ENCODE measurements at places on chromosomes 3 and 15. TPM values are rescaled to one million over a fixed set of nuclear protein-coding genes. Genes with fewer than 3 reads are reported as not detected.

Gene CLDN18
- polyA plus RNA-seq: 60.9 TPM

- peak; percentile 88 for DNase-seq
These were observed 226.6 kb upstream of the TLE3 start for GRCh38 chr15:70324001-70324974.

- no peak for DNase-seq
These were observed 84.1 kb downstream of the TP63 start for GRCh38 chr3:189714991-189715961.

GRCh38 chr3:8319935-8320634 is 181.5 kb upstream of the LMCD1 start:
- no peak for DNase-seq

DNA sequence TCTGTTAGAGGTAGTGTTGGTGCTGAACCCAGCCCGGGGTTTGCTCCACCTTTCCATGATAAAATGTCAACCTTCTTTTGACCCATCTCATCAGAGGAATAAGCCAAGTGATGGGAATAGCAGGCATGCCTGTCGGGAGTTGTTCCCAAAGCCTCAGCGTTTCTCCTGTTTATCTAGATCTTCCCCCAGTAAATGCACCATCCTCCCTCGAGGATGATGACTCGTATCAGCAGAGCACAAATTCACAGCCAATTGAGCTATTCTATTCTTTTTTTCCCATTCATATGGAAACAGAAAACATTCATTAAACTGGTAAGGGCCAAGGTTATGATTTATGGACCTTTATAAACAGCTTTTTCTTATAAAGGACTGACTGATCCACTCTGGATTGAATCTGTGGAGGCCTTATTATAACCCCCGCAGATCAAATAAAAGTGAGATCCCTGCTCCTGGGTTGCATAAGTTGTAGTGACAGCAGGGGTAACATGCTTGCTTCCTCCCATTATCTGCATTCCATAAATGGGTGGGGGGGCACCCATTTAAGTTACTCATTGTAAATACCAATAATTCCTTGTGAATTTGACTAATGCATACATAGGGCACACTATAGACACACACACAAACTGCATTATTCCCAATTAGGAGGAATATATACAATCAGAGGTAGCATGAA is 207.3 kb downstream of the PLCL2 start:
- no peak for DNase-seq

- no peak for DNase-seq
These were observed 25.4 kb upstream of the AVEN start for GRCh38 chr15:34064438-34064837.

- DNase-seq: peak; percentile 49
These were observed at the start of gene SQOR for GRCh38 chr15:45634432-45635190. Gene SQOR (plus strand): TSS chr15:45635029. CDS start chr15:45658924, 23,895 bp downstream.

DNA sequence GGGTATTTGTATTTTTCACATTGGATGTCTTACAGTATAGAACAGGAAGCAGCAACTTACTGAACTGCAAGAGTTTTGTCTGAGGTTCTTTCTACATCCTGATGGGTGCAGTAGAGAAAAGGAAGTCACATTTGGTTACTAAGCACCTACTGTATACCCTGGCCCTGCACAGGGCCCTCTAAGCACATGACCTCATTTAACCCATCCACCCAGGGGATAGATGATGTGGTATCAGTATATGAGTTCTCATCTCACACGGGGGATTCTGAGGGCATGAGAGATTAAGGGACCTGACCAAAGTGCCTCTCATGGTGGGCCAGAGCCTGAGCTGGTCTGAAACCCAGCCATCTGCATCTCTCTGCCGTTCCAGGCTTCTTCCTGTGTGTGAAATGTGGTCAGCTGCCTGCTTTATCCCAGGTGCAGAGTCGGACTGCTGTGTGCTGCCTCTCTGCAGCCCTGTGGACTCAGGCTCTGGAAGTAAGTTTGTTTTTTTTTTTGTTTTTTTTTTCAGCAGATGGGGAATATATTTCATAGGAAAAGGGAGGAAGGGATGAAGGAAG is 17.9 kb downstream of the SLC6A11 start:
- no peak for DNase-seq

GRCh38 chr15:26325495-26325894 is 447.4 kb downstream of the GABRB3 start:
- DNase-seq: no peak

GRCh38 chr3:188792793-188793192 is 379.0 kb upstream of the TPRG1 start:
- DNase-seq: no peak

- DNase-seq: no peak
These were observed 15.0 kb upstream of the ACAD9 start for GRCh38 chr3:128864351-128864811.

DNA sequence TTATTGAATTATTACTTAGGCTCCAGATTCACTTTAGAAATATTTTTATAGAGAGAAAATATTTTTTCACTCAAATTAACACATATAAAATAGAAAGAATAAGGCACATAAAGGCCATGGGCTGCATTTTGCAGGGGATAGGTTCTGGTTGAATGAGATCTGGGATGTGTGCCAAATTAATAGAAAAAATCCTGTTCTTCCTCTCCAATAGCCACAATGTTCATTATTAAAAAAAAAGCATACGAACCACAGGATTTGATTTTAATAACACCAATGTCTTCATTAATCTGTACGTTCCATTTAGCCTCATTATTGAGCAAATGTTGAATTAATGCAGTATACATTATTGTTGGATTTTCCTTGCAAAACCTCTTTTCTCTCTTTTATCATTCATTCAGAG is 622.8 kb upstream of the AGTR1 start:
- no peak for DNase-seq

DNA sequence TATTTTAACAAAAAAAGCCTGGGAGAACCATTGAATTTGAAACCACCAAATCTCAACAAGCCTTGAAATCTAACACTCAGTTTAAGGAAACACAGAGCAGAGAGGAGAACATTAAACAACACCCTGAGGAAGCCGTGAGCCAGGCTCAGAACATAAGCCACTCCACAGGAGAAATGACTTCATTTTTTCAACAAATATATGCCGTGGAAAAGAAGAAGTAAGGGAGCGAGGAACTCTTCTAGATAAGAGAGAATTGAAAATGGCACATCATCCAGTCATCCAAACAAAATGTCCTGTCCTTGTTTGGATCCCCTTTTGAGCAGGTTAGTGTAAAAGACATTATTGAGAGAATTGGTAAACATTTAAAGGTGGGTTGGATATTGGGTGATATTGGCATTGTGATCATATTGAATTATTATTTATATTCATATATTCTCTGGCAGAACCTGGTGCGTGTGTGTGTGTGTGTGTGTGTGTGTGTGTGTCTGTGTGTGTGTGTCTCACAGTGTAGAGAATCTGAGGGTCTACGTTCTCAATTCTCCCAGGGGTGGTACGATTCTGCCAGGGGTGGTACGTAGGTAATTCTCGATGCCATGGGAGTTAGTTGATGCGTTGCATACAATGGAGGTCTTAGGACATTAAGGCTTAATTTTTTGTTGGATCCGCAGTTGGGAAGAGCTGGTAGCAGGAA is 94.4 kb downstream of the ST6GAL1 start:
- no peak for DNase-seq

DNA sequence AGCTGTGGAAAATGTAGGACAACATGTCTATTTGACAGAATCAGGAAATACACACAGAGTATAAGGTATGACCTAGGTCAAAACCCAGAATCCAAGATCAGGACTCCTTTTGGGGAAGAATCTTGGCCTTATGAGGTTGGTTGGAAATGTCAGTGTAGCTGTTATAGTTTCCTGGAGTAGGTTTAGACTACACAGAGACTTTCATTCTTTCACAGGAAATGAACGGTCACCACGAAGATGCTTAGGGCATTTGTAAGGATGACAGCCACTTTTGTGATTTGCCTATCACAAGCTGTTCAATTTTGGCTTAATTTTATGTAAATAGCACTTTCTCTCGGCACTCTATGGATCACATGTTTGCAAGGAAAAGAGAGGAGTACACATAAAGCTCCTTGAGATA is 18.6 kb upstream of the ZBTB20 start:
- no peak for DNase-seq

Gene SLC9C1
- 0.54 TPM for polyA plus RNA-seq

- no peak for DNase-seq
These were observed 32.9 kb downstream of the SLC4A7 start for GRCh38 chr3:27451251-27451650.

GRCh38 chr3:65500398-65501306 is 538.1 kb downstream of the MAGI1 start:
- no peak for DNase-seq

Gene PPARG
- 4.1 TPM for polyA plus RNA-seq

Gene SEMA7A
- polyA plus RNA-seq: 4.6 TPM

Gene CHDH
- polyA plus RNA-seq: 3.7 TPM

GRCh38 chr3:127214975-127215374 is 22.0 kb downstream of the PRR23E start:
- no peak for DNase-seq

- no peak for DNase-seq
These were observed 320.9 kb downstream of the FOXP1 start for GRCh38 chr3:71262364-71263265.

- DNase-seq: no peak
These were observed 198.9 kb downstream of the KCNMB2 start for GRCh38 chr3:178735032-178735674.

DNA sequence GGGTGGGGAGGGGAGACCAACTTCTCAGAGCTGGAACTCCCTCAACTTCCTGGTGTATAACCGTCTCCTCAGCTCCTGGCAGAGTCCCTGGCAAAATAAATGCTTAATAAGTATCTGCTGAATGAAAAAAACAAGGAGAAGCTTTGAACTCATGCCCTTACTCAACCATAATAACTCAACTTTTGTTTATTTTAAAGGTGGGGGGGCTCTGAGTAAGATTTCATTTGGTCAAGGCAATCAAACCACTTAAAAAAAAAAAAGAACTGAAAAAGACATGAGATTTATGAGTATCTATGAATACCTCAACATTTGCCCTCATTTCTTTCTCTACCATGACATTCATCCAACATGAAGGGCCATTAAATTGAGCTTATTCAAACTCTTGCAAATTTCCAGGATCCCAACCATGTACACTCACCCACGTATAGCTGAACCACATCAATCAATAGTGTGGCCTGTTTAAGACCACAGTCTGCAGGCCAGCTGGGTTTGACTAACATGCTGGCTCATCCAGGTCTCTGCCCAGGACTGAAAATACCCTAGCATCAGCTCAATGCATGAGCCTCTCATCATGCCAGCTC is 157.9 kb downstream of the FOXP1 start:
- DNase-seq: no peak

GRCh38 chr3:99817047-99817436 is 620 bp upstream of the CMSS1 start:
- DNase-seq: no peak

Gene PPM1L
- polyA plus RNA-seq: 5.6 TPM

GRCh38 chr3:189056646-189057335 is 115.0 kb upstream of the TPRG1 start:
- no peak for DNase-seq

- peak; percentile 34 for DNase-seq
These were observed 11.0 kb upstream of the PDCD6IP start for GRCh38 chr3:33787328-33788009.

GRCh38 chr3:124779751-124780191 is 49.5 kb downstream of the UMPS start:
- DNase-seq: no peak

- DNase-seq: no peak
These were observed 377.7 kb upstream of the AGTR1 start for GRCh38 chr3:148319960-148320359.

GRCh38 chr3:50237133-50237651 is 1.2 kb downstream of the GNAI2 start:
- DNase-seq: peak; percentile 83

DNA sequence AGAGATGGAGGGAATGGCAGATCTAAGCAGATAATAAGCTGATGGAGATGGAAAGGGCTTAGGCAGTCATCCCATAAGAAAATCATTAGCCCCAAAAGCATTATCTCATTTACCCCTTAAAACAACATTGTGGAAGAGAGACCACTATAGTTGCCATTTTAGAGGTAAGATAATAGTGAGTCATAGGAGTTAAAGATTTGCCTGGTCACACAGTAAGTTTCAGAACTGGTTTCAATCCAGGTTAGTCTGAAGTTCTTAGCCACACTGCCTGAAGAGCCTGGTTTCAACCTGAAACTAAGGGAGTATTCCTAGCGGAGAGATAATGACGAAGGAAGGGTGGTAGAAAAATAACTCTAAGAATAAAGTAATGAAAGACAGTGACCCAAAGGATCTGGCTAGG is 13.0 kb upstream of the UBR1 start:
- no peak for DNase-seq

GRCh38 chr3:152282813-152283212 is 14.1 kb downstream of the MBNL1 start:
- no peak for DNase-seq
